NCI-H2171 treated with DMSO at 0.1 percent for 48 hours (cell line): ENCODE measurements at places on chromosomes 13 and 19.

DNA sequence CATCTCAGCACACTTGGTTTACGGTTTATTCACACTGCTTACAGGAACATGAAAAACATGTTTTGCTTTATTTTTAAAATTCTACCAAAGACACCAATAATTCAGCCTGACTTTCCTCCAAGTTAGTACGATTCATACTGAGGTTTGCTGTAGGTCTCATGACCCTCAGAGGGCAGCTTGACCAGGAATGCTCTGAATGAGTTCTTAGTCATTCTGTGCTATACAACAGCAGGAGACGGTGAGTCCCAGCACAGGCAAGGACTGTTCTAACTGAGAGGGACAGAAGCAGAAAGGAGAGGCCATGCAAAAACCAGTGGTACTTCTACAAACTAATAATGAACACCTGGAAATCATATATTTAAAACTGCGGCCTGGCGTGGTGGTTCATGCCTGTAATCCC, 6.4 kb downstream of the GRTP1 start:
- DNase-seq = no peak

GRCh38 chr13:25503856-25504255, 132.1 kb downstream of the ATP8A2 start:
- DNase-seq = no peak

DNA sequence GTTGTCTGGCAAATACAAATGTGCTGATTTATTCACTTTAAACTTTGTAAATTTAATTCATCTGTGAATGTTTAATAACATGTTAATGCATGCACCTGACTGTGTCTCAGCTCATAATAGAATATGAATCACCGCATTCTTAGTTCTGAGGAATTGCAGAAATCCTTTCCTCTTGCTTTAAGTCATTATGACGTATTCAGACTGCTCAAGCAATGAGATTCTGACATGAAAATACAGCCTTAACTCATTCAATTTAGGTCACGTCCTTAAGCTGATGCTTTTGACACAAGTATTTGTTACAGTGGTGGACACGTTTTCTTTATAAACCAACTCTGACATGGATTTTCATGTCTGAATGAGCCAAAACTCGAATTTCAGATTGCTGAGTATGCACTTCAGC, 541.0 kb upstream of the KLF12 start:
- DNase-seq = no peak

- DNase-seq = peak; percentile 71
These were observed 30.2 kb upstream of the EVI5L start for GRCh38 chr19:7799640-7800355.

- DNase-seq = peak; percentile 35
These were observed 129.5 kb downstream of the CYSLTR2 start for GRCh38 chr13:48783181-48783630.

- peak; percentile 95 for DNase-seq
These were observed 11.2 kb upstream of the KLF12 start for GRCh38 chr13:74145249-74145975.

GRCh38 chr19:34336781-34337271, 28.2 kb upstream of the GPI start:
- DNase-seq = peak; percentile 32

DNA sequence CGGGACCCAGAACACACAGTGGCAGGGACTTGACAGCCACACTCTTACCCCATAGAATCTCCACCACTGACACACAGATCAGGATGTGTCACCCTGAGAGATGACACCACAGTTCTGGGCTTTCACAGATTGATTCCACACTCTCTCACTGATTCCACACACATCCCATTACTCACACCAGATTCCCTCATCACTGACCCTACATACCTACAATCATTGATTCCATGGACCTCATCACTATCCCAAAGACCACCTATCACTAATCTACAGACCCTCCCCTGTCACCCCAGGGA, 57.6 kb upstream of the ZNF527 start:
- no peak for DNase-seq

DNA sequence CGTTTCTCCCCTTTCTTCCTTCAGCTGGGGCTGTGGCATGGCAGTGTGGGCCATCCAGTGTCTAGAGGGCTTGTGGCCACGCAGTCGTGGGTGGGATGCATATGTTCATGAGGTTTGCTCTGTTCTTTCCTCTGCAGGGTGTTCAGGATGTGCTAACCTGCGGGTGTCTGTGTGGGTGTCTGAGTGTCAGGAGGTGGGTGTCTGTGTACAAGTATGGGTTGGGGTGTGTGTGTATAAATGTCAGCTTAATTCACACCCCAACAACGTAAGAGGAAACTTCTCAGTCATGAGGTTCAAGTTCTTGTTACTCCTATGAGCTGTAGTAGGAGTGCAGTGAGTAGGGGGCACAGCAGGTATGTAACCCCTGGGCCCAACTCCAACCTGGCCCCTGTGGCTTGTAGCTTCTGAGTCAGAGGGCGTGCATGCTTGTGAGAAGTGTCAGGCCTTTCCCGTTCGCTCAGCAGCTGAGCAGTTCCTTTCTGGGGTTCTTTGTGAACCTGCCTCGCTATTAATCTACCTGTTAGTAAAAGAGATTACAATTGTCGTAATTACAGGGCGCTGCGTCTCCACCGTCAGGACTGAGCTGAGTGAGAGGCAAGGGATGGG, 49.1 kb downstream of the NFIX start:
- no peak for DNase-seq

DNA sequence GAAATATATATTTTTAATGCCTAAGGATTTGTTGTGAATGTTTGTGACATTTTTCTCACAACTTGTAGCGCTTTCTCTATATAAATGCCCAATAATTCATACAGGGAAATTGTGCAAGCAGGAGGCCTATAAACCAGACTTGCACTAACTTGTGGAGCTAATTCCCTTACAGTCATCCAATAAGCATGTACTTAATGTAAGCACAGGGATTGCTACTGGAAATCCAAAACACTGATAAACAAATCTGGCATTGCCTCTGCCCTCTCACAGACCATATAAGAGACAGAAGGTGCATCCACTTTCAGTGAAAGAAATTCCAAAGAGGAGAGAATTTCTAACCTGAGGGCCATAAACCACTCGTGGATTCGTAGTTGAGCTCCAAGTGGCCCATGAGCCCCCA, 518.8 kb downstream of the MYO16 start:
- DNase-seq = no peak

DNA sequence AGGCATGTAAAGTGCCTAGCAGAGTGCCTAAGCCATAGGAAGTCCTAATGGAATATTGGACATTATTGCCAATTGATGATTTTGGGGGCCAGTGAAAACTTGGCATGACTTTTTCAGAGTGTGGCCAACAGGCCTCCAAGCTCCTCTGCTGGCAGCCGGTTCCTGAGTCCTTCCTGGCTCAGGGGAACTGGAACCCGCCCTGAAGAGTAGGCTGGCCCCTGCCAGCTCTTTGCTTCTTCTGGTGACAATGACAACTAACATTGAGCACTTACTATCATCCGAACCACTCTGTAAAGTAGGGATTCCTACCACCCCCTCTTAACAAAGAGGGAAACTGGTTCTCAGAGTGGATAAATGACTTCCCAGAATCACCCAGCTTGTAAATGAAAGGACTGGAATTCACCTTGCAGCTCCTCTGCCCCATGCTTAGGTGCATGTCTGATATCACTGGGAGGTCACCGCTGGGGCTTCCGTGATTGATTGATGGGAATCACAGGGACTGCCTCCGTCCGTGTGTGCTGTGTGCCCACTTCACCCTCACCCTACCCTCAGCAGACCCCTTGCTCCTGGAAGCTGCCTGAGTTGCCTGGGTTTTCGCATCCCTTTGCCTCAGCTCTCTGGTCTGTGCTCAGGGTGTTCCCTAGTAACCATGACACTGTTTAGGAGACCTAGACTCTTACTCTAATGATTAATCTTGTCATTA, 50.6 kb downstream of the TNFRSF19 start:
- no peak for DNase-seq

- DNase-seq = no peak
These were observed 39.7 kb upstream of the IGSF23 start for GRCh38 chr19:44573627-44574026.

GRCh38 chr19:42132030-42132628, at the start of gene POU2F2:
Gene POU2F2, minus strand, starts transcription at chr19:42132446. Its CDS starts 35 bp downstream, at chr19:42132411.
- no peak for DNase-seq

DNA sequence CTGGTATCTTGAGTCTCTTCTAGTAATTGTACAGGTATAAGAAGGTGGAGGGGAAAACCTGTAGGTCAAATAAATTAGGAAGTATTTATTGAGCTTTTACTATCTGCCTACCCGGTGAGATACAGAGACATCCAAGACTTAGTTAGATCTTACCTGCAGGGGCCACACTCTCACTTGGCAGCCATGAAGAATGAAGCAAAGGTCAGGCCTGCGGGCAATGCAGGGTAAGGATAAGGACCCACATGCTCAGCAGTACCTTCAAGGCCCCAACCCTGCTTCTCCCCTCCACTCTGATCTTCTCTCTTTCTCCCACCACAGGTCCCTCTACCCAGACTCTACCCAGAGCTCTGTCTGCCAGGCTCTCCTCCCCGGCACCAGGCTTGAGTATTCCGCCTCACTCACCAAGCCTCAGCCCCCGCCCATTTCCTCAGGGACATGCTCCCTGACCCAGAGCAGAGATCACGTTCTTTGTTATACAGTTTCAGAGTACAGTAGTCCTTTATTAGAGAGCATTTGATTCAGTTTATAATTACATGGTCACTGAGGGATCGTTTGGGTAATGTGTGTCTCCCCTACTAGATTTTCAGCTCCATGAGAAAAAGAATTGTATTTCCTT, 18.9 kb upstream of the CLDN10 start:
- no peak for DNase-seq

DNA sequence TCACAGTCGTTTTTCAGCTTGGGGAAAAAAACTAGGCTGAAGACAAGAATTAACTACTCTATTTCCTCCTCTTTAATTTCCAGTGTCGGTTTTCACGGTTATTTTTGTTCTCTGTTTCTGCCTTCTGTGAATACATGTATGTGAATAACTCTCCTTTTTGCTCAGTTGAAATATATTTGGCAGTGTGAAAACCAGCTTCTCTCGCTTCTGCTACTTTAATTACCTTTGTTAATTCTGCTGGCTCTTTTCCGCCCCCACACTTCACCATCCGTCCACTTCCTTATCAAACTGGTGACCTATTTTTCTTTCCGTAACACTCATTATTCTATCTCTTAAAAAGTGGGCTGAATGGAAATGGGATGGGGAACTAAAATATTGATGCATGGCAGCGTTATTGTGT, 126.4 kb downstream of the POU4F1 start:
- no peak for DNase-seq

- DNase-seq = no peak
These were observed 16.9 kb downstream of the MED26 start for GRCh38 chr19:16611121-16611520.
